SK-N-MC (cell line): ENCODE measurements at places on chromosomes 3 and 15.

- no peak for DNase-seq
Measured at GRCh38 chr15:68032672-68033071, 21.4 kb upstream of the PIAS1 start.

- no peak for DNase-seq
Measured at GRCh38 chr3:50345586-50346234, at the start of gene ZMYND10. Gene ZMYND10 (minus strand): TSS chr3:50345732. CDS start chr3:50345579, 153 bp downstream.

DNA sequence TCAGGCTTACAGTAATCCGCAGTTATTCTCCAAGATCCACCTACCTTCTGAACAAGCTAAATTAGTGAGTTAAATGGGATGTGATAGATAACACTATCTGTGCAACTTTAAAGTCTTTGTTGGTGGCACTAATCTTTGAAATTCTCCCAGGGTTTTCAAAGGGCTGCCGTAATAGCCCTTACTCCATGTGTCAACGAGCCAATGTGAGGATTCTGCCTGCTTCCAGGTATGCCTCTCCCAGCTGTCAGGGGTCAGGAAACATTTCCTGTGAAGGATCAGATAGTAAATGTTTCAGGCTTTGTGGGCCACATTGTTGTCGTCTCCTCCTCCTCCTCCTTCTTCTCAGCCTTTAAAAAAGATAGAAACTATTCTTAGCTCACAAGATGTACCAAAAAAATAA, 20.2 kb upstream of the SCN5A start:
- DNase-seq = no peak

- DNase-seq = no peak
Measured at GRCh38 chr3:76024640-76025039, 239.3 kb upstream of the ZNF717 start.

- DNase-seq = no peak
Measured at GRCh38 chr3:143653493-143653892, 194.8 kb downstream of the SLC9A9 start.

GRCh38 chr3:108100906-108101660, 10.3 kb upstream of the CD47 start:
- no peak for DNase-seq

GRCh38 chr15:92079647-92080255, 226.2 kb downstream of the SLCO3A1 start:
- no peak for DNase-seq

DNA sequence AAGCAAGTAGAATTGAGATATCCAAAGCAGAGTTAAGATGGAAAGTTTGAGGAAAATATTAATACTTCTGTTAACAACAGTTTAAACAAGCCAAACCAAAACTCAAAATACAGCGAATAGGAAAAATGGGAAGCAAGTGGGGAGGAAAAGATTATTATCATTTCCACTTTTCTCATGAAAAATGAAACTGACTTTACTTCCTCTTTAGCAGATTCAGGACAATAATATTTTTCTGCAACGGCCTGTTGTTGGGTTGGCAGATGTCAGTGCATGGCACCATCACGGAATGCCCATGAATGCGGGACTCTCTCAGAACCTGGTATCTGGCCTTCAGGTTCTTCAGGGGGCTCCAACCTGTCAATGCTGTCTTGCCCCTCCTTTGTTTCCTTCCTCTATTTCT, 11.1 kb downstream of the ANKUB1 start:
- DNase-seq = no peak

DNA sequence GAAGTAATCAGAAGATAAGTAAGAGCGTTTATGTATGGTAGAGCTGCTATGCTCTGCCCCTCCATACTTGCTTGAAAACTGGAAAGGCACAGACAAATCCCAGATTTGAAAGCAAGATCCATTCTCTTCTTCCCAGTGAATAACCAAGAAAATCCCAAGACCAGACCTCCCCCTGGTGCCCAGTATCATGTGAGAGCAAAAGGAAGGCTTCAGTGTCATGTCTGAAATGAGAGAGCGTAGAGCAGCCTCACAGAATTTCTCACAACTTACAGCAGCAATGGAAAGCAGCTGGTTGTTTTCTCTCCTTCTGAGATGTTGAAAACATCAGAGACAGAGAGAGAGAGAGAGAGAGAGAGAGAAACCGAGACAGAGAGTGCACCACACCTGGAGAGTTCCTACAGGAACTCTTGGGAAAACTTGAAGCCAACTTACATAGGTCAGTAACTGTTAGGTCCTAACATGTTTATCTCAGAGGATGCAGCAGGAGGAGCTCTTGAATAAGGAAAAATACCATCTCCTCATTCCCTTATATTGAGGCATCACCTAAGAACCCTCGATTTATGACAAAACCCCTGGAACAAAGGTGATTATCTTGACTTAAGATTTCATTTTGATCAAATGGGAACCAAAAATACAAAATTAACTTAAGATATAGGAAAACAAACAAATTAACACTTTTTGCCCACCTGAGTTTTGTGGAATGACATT, 273.3 kb downstream of the NSUN3 start:
- peak; percentile 1 for DNase-seq

- no peak for DNase-seq
Measured at GRCh38 chr3:42605546-42606173, 5.2 kb downstream of the NKTR start.

DNA sequence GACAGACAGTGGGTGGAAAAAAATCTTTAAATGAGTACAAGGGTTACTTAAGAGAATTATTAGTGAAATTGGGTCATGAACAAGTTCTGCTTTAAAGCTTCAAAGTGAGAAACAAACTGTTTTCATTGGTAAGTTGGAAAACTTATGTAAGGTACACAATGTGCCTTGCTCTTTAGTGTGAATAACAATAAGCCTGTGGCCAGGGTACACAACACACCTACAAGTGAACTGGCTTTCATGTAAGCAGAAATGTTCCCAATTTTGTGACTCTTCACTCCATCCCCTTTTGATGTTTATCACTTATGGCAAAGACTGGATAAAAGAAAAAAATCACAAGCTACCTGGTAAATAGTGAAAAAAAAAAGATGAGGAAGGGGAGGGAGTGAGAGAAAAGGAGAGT, 253.7 kb downstream of the ZBTB20 start:
- no peak for DNase-seq

DNA sequence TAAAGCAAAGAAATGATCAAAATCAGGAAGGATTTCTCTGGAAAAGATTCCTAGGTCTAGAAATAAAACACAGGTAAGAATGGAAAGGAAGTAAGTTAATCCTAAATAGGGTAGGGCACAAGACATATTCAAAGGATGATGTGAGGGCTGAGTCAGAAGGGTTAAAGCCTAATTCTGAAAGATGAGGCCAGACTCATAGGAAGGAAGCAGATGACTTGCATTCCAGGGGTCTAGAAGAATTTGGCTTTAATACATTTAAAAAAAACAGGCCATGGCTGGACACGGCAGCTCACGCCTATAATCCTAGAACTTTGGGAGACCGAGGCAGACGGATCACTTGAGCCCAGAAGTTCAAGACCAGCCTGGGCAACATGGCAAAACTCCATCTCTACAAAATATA, 3.2 kb downstream of the SSR3 start:
- DNase-seq = no peak
